ENCODE measurements at places on chromosomes 7 and 10. TPM values are rescaled to one million over a fixed set of nuclear protein-coding genes. Genes with fewer than 3 reads are reported as not detected.

DNA sequence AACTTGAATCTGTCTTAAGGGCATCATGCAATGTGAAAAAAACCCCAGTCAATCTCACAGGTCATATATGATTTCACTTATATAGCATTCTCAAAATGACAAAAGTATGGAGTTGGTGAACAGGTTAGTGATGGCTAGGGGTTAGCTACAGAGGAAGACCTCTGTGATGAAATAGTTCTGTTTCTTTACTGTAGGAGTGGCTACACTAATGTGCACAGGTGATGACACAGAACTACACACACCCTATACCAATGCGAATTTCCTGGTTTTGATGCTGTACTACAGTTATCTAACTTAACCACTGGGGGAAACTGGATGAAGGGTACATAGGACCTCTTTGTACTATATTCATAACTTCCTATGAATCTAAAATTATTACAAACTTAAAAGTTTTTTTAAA lies 541.8 kb downstream of the PARD3 start:
- no peak for DNase-seq
- peaks cover 2% of the 10 kb centered on the region for H3K27me3 ChIP-seq
- H3K4me3 ChIP-seq: no peak overlapping the region
- H3K27ac ChIP-seq: no peak overlapping the region

DNA sequence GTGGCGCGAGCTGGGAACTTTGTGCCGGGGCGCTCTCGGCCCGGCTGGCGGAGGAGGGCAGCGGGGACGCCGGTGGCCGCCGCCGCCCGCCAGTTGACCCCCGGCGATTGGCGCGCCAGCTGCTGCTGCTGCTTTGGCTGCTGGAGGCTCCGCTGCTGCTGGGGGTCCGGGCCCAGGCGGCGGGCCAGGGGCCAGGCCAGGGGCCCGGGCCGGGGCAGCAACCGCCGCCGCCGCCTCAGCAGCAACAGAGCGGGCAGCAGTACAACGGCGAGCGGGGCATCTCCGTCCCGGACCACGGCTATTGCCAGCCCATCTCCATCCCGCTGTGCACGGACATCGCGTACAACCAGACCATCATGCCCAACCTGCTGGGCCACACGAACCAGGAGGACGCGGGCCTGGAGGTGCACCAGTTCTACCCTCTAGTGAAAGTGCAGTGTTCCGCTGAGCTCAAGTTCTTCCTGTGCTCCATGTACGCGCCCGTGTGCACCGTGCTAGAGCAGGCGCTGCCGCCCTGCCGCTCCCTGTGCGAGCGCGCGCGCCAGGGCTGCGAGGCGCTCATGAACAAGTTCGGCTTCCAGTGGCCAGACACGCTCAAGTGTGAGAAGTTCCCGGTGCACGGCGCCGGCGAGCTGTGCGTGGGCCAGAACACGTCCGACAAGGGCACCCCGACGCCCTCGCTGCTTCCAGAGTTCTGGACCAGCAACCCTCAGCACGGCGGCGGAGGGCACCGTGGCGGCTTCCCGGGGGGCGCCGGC lies 870 bp downstream of the FZD1 start:
- no peaks in the 10 kb centered on the region for H3K36me3 ChIP-seq
- H3K4me3 ChIP-seq: peak overlapping the region; percentile 72
- H3K27me3 ChIP-seq: peaks cover 58% of the 10 kb centered on the region
- DNase-seq: no peak
- H3K27ac ChIP-seq: no peak overlapping the region

DNA sequence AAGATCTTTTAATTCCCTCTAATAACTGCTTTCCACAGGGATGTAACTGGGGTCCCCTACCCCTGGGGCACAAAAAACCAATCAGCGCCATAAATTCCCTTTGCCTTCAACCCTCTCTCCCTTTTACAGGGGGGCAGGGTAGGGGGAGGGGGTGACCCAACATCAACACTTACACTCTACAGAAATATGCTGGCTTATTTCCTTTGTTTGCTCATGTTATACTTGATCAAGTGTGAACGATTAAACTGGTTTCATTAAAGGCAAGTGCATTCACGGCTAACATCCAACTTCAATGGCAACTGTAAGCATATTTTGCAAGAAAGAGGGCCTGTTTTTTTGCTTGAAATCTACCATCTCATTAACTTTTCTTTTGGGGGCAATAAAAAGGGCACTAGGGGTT lies 2.9 kb downstream of the CTBP2 start:
- peak overlapping the region; percentile 9 for H3K4me3 ChIP-seq
- no peaks in the 10 kb centered on the region for H3K36me3 ChIP-seq
- no peak for DNase-seq
- H3K27me3 ChIP-seq: peaks cover 59% of the 10 kb centered on the region
- H3K4me1 ChIP-seq: peaks cover 4% of the 10 kb centered on the region

GRCh38 chr7:94276795-94277194 lies 117.9 kb upstream of the COL1A2 start:
- H3K36me3 ChIP-seq: no peaks in the 10 kb centered on the region
- H3K4me3 ChIP-seq: no peak overlapping the region
- H3K4me1 ChIP-seq: no peaks in the 10 kb centered on the region
- peaks cover 2% of the 10 kb centered on the region for H3K27me3 ChIP-seq
- DNase-seq: no peak
- no peak overlapping the region for H3K27ac ChIP-seq

DNA sequence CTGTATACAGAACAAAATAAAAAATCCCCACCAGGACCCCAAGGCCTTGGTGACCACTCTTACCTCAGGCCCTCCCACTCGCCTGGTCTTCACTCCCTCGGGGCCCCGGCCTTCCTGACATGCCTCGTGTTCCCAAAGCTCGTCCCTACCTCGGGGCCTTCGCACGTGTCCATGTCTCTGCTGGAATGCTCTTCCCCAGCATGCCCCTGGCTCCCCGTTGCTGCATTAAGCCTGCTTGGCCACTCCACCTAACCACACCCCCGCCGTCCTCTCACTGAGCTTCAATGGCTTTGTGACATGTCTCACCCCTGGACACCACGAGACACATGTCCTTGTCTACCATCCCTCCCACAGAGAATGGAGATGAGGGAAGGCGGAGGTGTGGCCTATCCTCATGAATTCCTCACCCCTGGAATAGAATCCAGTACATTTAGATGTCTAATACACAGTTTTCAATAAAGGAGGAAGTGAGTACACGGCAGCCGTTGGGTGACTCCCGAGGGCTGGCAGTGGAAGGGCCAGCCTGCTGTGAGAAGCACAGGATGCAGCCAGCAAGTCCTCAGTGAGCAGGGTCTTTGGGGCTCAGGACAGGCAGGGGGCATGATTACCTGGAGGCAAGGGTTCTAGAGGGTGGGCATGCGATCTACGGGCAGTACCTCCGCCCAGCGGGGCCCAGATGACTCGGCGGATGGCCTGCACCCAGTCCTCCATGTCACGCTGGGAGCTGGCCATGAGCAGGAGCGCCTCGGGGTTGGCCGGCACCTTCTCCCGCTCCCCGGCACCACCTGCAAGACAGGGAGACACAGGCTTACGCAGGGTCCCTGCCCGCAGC lies 125.7 kb downstream of the ARHGAP22 start:
- H3K4me1 ChIP-seq: no peaks in the 10 kb centered on the region
- no peak for DNase-seq
- peaks cover 32% of the 10 kb centered on the region for H3K27me3 ChIP-seq
- no peak overlapping the region for H3K4me3 ChIP-seq
- H3K27ac ChIP-seq: no peak overlapping the region

DNA sequence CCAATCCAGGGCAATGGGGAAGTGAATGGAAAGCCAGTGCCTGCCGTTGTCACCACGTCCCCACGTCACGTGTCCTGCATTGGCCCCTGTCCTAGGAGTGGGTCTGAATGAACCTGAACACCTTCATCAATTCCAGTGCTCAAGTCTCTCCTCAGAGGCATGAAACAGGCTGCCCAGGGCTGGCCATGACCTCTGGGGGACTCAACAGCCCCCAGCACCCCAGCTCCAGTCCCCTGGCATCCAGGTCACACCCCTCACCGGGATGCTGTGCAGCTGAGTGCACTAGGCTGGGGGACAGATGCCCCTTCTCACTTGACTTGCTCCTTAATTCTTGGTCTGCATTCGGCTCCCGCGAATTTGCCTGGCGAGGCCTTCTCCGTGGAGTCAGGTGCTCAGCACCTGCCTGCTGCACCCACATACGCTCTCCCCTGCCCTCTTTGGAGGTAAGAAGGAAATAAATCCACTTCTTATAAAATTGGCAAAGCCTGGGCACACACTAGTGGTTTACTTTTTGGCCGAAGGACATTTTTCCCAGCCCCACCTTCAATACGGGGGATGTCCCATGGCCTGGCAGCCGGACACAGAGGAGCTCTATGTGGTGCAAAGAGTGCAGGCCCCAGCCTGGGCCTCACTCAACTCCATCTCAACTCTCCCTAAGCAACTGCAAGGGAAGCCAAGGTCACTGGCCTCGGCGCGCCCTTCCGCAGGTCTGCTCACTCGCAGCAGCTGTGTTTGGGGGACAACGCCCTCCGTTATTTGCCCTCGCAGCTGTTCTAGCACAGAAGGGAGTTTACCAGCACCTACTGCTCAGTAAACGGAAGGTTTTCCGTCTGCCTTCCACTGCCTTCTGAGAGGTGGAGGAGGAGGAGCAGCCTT lies 77.6 kb upstream of the SHH start:
- H3K4me1 ChIP-seq: no peaks in the 10 kb centered on the region
- H3K36me3 ChIP-seq: no peaks in the 10 kb centered on the region
- H3K27ac ChIP-seq: no peak overlapping the region
- no peak for DNase-seq

GRCh38 chr7:151757274-151757673 lies 119.6 kb downstream of the PRKAG2 start:
- H3K27ac ChIP-seq: no peak overlapping the region
- H3K36me3 ChIP-seq: no peaks in the 10 kb centered on the region
- no peaks in the 10 kb centered on the region for H3K27me3 ChIP-seq
- H3K4me1 ChIP-seq: peaks cover 21% of the 10 kb centered on the region
- no peak overlapping the region for H3K4me3 ChIP-seq

- H3K27ac ChIP-seq: no peak overlapping the region
- DNase-seq: no peak
- no peaks in the 10 kb centered on the region for H3K4me1 ChIP-seq
- no peak overlapping the region for H3K4me3 ChIP-seq
Observed at GRCh38 chr10:77319557-77319956, 318.1 kb downstream of the KCNMA1 start.

Gene AGAP3
- 31.5 TPM for total RNA-seq

- no peak overlapping the region for H3K4me3 ChIP-seq
- no peaks in the 10 kb centered on the region for H3K4me1 ChIP-seq
- H3K36me3 ChIP-seq: no peaks in the 10 kb centered on the region
Observed at GRCh38 chr7:123571684-123572083, 14.1 kb upstream of the NDUFA5 start.

DNA sequence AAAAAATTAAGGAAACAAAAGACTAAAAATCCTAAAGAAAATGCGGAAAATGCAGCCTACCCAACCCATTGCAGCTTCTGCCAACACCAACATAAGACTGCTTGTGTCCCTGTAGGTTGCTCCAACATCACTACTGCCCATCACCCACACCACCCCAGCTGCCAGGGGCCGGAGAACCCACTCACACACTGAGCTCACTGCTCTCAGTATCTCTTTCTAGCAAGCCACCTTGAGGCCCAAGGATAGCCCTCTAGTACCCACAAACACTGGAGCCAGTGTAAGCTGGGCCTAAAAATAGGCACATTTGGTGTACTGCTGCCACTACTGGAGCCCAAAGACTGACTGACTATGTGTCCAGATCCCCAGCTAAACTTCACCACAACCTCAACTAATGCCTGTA lies 67.3 kb downstream of the MEST start:
- no peak for DNase-seq
- no peak overlapping the region for H3K4me3 ChIP-seq
- H3K36me3 ChIP-seq: no peaks in the 10 kb centered on the region
- H3K27ac ChIP-seq: no peak overlapping the region

Gene AZGP1
- not detected for total RNA-seq

- H3K27ac ChIP-seq: peak overlapping the region; percentile 71
- no peaks in the 10 kb centered on the region for H3K27me3 ChIP-seq
- H3K4me1 ChIP-seq: peaks cover 42% of the 10 kb centered on the region
- no peak for DNase-seq
Observed at GRCh38 chr10:26698909-26699308, 1.4 kb downstream of the PDSS1 start.
